ENCODE measurements at places on chromosomes 2 and 18.

- no peak for DNase-seq
Observed at GRCh38 chr2:238320648-238321281, 447 bp downstream of the TRAF3IP1 start.

- DNase-seq: no peak
Observed at GRCh38 chr2:81467096-81467495, 1162.5 kb upstream of the LRRTM1 start.

- DNase-seq: no peak
Observed at GRCh38 chr2:32375228-32375892, 18.5 kb downstream of the BIRC6 start.

- DNase-seq: no peak
Observed at GRCh38 chr2:74391209-74391579, 11.1 kb upstream of the DCTN1 start.

DNA sequence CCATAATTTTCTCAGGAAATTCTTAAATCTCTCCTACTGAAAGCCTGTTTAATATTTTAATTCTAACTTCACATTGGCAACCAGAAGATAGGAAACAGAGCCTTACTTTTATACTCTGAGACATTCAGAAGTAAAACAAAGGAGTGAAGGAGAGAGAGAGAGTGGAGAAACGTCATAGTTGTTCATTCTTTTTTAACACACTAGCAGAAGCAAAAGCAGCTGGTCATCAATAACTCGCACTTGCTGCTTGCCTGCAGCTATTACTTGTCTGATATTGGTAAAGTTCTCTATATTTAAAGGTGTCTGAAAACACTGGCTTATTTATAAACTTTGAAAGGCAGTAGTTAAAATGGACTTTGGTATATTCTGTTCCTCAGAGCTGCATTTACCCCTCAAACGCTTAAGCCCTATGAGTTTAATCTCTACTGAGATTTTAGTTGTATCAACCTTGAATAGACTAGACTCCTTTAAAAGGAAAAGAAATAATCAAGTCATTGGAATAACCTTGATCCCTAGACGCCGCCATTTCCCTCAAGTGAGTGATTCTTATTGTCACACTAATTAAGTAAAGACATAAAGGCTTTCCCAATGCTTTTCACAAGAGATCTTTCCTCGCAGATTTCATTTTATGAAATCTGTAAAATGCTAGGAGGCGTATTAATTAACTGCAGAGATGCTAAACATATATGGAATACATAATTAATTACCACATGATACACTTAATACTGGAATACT is 182.0 kb downstream of the PID1 start:
- no peak for DNase-seq

DNA sequence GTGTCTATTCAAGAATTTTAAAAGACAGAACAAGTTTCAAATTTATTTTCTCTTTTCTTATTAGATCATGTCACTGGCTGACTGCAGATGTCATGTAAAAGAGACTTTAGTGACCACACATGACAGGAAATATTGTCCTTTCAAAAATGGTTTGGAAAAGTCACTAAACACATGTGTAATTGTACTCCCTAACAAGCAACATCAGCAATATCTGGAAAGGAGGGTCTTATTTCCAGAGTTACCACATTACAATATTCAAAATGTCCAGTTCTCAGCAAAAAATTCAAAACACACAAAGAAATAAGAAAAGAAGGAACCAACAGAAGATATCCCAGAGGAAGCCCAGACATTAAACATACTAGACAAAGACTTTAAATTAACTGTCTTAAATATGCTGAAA is 197.1 kb downstream of the EN1 start:
- DNase-seq: no peak

- no peak for DNase-seq
Observed at GRCh38 chr2:200985799-200986198, 22.3 kb upstream of the ORC2 start.

DNA sequence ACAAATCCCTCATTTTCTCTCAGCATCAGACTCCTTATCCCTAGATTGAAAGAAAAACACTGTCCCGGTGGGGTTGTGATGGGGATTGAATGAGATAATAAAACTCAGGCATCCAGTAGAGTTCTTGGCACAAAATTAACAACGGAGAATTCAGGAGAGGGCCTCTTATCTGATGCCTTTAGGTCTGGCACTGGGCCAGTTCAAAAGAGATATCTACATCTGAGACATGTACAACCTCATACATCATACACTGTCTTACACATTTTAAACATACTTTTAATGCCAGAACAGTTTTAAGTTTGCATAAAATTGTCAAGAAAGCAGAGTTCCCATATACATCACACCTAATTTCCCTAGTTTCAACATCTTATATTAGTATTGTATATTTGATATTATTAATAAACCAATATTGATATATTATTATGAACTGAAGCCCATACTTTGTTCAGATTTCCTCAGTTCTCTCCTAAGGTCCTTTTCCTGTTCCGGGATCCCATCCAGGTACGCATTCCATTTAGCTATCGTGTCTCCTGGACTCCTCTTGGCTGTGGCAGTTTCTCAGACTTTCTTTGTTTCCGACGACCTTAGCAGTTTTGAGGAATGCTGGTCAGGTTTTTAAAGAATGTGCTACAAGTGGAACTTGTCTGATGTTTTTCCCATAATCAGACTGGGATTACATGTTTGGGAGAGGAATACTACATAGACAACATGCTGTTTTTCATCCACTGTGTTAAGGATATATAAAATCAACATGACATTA is 27.8 kb downstream of the NXPH2 start:
- DNase-seq: no peak

GRCh38 chr2:143160732-143161707 is 31.8 kb downstream of the ARHGAP15 start:
- no peak for DNase-seq

- DNase-seq: no peak
Observed at GRCh38 chr2:38159191-38159590, 83.2 kb upstream of the CYP1B1 start.

DNA sequence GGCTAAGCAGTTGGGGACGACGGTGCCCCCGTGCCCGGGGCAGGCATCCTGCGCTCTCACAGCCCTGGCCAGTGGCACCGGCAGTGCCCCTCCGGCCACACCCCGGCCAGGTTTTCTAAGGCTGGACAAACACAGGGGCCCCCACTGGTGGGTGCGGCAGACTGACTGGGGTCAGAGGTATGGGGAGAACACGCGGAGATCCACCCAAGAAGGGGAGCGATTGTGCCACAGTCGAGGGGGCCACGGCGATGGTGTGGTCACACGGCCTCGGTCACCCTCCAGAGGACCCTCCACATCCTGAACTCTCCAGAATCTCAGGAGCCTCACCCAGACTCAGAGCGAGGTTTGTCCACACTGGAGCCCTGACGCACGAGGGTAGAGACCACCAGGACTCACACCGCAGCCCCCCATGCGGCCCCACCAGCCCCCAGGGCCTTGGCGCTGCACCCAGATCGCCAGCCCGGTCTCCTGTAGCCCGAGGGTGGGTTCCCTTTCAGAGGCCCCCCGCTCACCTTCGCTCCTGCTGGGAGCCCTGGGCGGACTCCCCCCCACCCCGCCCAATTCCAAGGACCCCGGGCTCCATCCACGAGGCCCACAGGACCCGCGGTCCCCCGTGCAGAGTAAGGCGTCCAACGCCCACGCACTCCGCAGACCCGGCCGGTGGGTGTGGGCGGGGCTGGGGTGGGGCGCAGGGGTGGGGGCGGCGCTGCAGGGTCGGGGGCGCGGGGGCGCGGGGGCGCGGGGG is 15.2 kb downstream of the PDCD1 start:
- no peak for DNase-seq

- DNase-seq: no peak
Observed at GRCh38 chr18:56748698-56749268, 97.6 kb downstream of the WDR7 start.

- DNase-seq: no peak
Observed at GRCh38 chr2:46537624-46538295, 58.4 kb downstream of the TMEM247 start.

DNA sequence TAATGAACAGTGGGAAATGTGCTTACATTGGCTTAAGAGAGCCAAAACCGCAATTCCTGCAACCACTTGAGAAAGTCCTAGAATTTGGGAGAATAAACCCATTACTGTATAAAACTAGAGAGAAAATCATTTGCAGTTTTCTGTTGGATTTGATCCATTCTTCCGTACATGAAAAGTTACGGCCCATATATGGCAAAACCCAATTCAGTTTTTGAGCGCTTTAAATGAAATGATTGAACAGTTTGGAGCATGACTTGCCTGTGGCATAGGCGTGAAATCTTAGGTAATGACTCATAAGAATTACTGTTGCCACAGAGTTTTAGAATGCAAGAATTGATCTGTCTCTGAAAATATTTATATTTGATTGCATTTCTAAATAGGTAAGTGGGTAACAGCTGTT is 52.0 kb downstream of the PHLPP1 start:
- no peak for DNase-seq

DNA sequence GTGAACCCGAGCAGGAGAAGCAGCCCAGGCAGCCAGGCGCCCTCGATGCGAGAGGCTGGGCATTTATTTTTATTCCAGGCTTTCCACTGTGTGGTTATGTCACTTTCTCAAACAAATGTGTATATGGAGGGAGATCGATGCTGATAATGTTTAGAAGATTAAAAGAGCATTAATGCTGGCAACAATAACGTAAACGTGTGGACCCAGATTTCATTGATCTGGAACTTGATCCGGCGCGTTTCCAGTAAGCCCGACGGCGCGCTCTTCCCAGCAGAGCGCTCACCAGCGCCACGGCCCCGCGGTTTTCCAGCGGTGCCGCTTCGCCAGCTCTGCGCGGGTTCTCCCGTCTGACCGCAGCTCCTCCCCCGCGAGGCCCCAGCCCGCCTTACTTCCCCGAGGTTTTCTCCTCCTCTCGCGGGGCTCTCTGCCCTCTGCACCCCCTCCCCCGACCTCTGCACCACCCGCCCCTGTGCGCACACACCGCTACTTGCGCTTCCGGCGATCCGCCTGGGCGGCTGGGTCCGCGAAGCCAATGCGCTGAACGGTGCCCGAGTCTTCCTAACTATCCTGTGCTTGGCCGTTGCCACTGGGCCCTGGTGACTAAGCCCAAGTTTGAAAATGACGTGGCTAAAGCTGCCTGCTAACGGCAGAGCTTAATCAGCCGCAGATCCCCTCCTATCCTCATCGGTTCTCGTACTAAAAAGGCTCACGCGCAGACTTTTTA is 6.1 kb downstream of the ONECUT2 start:
- no peak for DNase-seq

DNA sequence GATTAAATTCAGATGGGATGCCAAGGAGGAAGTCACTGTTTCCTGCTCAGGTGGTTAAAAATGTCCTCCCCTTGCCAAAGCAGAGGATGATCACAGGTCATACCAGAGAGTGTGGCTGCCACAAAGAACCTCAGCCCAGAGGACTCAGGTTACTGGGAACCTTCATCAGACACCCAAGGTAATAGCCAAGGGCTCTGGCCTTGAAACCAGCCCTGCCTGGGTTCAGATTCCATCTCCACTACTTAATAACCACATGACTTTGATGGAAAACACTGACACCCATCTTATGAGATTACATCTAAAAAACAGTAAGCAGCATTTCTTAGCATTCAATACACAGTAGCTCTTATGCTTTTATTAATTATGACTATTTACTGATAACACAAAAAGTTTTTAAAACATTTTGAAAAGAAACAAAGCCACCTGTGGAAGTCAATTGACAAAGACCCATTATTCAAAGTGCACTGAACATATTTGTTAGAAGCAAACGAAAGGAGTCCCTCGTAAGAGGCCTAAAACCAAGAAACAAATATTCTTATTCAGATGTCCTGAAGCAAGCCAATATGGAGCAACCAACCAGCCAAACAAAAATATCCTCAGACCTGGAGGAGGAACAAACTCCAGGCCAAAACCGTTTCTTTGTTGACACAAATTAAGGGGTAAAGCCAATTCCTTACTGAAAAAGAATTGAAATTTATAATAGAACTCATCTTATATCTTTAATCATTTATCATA is 241.5 kb downstream of the RNF152 start:
- no peak for DNase-seq

- DNase-seq: no peak
Observed at GRCh38 chr2:10169581-10169980, 47.0 kb downstream of the RRM2 start.

- peak; percentile 41 for DNase-seq
Observed at GRCh38 chr2:238061315-238062202, 758 bp downstream of the SCLY start.

DNA sequence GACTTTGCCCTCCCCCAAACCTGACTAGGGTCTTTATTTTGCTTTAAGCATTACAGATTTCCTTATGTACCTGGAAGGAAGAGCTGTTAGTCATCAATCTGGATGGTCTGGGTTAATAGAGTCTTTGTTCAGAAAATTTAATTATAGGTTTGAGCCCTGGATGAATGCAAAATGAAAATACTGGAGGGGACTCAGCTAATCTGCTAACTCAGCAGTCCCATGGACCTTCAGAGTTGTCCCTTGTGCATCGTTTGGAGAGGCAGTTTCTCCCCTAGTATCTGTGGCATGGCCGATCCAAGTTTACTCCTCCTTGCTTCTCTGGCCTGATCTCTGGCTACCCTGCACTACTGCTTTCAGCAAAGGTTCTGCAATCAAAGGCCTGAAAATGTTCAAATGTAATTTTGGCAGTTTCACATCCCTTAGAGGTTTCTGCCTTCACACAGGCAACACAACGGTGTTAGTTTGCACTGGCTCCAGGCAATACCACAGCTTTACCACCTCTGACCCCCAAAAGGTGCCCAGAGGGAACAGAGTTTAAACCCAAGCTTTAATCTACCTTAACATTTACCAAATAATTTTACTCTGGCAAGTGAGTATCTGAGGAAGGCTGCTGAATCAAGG is 134.3 kb downstream of the THADA start:
- no peak for DNase-seq

Data from stimulated activated CD4-positive, alpha-beta T cell treated with anti-CD3 and anti-CD28 coated beads, Interleukin-4, amount 100 ng/mL, for 1 hour (primary cell).